Fibroblast of gingiva (primary cell): ENCODE measurements at places on chromosomes 13 and 19.
A peak's percentile ranks its signal among the peaks of the same experiment; 100 is the strongest.

- no peak for DNase-seq
Measured at GRCh38 chr13:67090856-67091255, 139.3 kb downstream of the PCDH9 start.

GRCh38 chr13:20336761-20337160, 104.6 kb upstream of the GJB6 start:
- DNase-seq, result no peak

DNA sequence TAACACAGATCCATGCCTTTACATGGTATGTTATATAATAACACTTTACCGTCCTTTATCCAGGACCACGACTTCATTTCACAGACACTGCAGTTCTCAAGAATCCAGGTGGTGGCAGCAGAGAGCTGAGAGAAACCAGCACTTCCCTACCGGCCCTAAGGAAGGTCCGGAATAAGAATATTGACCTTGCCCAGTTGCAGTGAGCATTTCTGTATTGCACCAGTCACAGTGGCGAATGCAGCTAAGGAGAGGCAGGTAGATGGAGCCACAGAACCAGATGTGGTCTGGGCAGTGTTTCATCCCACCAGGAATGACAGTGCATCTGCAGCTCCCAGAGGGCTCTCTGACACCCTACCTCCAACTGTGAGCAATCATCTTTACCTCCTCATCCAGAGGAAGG, 44.6 kb downstream of the ZNF787 start:
- DNase-seq, result peak; percentile 35

DNA sequence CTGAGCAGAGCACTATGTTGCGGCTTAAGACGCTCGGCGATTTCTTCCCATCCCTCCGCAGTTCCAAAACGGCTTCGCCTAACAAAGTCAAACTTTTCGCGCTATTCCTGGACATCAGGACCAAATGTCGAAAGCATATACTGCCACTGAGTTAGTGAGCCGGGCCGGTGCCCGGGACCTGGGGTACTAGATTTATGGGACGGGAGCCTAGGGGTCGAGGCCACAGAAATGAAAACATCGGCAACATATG, 699 bp downstream of the RCBTB2 start:
- DNase-seq, result no peak
